Putamen (tissue), 1 donor: ENCODE measurements at places on chromosomes 12 and 14.

DNA sequence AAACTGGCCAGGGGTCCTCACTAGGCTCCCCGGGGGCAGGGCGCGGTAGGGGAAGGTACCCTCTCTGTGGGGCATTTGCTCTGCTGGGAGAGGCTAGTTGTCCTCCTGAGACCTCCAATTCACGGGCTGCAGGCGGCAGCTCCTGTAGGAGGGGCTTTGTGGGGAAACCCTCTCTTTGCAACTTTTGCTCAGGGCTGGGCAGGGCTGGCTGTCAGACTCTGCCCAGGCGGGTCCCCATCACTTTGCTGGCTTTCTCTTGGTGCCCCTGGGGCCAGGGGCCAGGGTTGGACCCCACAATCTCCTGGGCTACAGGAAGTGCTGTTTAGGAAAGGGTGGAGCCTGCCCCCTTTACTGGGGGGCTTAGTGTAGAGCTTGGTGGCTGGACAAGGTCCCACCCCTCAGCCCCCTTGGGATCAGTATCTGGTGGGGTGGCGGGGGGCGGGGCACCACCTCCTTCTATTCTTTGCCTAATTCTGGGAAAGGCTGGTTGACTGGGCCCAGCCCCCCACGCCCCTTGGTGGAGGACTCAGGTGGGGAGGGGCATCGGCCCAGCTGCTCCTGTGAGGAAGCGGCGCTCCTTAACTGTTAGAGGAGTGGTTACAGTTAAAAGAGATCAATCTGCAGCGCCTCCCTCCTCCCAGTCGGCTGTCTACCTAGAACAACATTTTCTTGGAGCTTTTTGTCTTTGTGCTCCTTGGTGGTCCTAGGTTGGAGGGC, 918.7 kb downstream of the AACS start:
- no peak for DNase-seq

- DNase-seq, result no peak
Measured at GRCh38 chr14:104870368-104871144, 5.5 kb downstream of the CEP170B start.

DNA sequence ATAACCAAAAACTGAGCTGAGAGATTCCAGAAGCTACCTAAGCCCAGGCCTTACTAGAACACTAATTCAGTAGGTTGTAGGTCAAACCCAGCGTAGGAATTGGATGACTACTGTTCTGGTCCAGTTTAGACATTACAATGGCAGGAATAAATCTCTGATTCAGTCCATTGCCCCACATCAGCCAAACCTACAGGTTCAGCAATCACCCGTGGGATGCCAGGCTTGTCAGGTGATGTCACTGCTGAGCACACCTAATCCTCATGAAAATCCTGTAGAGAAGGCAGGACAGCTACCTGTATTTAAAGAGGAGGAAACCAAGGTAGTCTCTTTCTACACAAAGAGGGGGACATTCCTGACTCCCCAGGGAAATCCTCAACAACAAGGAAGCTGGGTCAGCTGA, 63.7 kb downstream of the RFX4 start:
- no peak for DNase-seq

DNA sequence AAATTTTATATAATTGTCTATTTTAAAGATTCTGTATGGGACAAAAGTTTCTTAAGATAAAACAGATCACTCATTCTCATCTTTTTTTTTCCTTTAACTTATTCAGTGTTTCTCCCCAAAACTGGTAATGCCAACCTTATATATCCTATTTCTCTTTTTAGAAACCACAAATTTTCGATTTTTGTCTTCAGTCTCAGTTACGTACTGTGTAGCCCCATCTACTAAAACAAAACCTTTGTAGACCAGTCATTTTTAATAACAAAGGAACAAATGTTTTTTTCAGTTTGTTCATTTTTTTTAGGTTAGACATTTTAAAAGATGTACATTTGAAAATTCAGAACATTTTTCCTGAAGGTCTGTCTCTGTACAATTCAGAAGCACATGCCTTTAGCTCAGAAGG, 18.2 kb downstream of the PNMA1 start:
- no peak for DNase-seq

DNA sequence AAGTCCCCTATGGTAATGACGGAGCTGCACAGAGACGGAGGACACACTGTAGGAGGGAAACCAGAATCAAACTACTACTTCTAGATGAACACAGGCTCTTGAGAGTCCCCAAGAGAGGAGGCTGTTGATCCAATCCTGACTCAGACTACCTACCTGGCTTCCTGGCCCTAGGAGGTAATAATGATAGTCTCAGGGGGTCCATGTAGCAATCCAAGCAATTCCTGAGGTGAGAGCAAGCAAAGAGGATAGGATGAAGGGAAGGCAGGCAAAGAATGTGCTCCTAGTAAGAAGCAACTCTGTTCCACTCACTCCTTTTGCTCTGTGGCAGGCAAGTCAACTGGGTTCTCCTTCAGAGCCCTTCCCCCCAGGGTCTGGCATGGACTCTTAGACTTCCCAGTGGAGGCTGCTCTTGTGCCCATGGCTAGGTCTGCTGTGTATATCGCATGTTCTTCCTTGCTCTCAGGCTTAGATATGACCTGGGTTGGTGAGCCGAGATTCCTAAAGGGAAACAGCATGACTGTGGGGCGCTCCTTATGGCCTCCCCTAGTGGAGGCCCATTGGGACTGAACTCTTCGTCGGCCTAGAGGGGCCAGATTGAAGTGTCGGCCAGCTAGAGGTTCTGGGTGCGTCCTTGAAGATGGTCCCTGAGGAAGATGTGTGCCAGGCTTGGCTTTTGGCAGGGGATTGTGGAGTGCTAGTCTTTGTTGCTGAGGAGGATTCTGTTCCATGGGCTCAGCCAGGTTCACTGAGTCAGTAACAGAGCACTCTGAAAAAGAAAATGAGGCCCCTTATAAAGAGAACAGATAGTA, 2.1 kb downstream of the TINF2 start:
- DNase-seq, result no peak

DNA sequence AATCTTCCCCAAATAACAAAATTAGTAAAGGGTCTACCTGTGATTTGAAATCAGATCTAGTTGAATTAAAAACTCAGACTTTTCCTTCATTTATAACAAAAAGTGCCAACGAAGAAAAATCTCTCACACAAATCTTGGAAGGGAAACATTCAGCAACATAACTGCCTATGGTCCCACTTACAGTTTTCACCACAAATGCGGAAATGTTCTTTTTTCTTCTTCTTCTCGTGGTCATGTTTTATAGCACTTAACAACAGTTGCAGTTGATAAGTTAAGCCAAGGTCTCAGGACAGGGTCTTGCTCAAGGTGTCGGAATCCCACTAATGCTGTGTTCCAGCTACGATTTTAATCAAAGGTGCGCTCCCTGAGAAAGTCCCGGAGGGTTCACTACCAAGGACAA, 10.1 kb downstream of the RNASE6 start:
- DNase-seq, result no peak

DNA sequence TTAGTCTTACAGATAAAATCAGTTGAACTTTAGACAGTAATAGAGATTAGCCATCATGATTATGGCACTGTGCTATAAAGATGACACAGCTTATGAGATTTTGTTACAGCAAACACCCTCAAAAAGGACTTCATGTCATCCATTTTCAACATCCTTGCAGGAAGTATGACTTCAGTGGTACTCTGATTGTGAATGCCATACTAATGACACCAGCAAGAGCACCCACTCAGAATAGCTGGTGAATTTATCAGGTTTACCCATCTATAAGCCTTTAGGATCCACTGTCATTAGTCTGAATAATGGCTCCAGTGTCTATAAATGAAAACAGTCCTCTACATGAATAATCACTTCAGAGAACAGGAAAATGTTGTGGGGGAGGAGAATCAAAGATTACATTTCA, 615.2 kb downstream of the RPS29 start:
- no peak for DNase-seq

GRCh38 chr12:116236148-116236731, 41.3 kb downstream of the MED13L start:
- peak; percentile 39 for DNase-seq

DNA sequence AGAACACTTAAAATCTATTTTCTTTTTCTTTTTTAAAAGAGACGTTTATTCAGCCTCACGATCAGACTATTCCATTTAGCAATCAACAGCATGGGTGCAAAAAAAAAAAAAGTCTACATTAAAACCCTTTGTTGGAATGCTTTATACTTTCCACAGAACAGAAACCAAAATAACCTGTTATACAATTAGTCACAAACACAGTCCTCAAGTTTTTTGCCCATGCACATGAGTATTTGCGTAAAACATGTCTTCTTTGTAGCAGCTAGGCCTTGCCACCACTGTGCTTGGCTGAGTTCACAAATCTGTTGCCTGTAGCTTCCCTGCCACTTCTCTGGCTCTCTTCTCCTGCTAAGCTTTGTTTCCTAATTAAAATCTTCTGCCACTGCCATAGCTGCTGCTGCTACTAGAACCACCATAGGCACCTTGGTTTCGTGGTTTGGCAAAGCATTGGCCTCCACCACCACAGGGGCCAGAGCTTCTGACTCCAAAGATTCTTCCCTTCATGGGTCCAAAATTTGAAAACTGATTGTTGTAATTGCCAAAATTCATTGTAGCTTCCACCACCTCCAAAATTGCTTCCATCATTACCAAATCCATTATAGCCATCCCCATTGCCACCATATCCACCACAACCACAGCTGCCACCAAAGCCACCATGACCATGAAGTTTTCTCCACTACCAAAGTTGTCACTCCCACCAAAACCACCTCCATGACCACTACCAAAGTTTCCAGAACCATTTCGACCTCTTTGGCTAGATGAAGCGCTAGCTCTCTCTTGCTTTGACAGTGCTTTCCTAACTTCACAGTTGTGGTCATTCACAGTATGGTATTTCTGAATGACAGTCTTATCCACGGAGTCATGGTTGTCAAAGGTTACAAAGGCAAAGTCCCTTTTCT, 38.1 kb downstream of the KLRG1 start:
- no peak for DNase-seq

- DNase-seq, result no peak
Measured at GRCh38 chr12:643475-644302, 19.6 kb downstream of the NINJ2 start.

DNA sequence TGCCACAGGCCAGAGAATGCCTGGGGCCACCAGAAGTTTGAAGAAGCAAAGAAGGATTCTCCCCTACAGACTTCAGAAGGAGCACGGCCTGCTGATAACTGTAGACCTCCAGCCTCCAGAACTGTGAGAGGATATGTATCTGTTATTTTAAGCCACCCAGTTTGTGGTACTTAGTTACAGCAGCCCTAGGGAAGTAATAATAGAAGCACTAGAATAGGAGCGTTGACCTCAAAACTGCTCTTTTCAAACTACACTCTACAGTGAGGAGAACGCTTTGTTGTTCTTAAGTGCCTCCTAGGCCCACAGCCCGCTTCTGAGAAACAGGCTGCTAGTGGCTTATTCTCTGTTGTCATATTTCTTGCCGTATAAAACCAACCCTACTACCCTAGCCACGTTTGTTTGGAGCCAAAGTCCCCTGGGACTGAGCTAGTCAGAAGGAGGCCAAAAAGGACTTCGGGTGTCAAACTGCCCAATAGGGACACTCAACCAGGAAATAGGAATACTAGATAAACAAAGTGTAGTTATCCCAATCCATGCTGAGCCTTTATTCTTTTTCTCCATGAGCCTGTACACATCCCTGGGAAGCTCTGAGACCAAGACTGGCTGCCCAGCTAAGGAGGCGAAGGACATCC, 38.5 kb upstream of the FRS2 start:
- DNase-seq, result no peak

- DNase-seq, result no peak
Measured at GRCh38 chr12:54585243-54585642, 3.2 kb downstream of the PPP1R1A start.

GRCh38 chr14:55588259-55588699, 8.3 kb downstream of the KTN1 start:
- DNase-seq, result no peak

- DNase-seq, result no peak
Measured at GRCh38 chr14:104169699-104170479, 31.5 kb downstream of the KIF26A start.

DNA sequence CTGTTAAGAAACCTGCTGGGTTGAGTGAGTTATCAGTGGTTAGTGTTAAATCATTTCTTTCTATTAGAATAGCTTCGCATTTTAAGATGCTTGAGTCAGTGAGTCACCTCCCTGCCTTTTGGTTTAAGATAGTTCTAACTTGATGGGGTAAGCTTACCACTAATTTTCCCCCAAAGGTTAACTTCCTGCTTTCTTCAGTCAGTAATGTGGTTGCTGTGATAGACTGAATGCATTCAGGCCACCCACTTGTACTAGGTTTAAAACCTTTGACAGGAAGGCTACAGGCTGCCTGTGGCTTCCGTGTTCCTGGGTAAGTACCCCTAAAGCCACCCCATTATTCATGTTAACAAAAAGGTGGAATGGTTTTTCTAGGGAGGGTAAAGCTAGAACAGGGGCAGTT, 25.3 kb downstream of the CLEC2A start:
- no peak for DNase-seq

GRCh38 chr14:68952531-68953195, 26.4 kb downstream of the ACTN1 start:
- no peak for DNase-seq

- DNase-seq, result no peak
Measured at GRCh38 chr12:131559517-131560516, 151.1 kb upstream of the SFSWAP start.

DNA sequence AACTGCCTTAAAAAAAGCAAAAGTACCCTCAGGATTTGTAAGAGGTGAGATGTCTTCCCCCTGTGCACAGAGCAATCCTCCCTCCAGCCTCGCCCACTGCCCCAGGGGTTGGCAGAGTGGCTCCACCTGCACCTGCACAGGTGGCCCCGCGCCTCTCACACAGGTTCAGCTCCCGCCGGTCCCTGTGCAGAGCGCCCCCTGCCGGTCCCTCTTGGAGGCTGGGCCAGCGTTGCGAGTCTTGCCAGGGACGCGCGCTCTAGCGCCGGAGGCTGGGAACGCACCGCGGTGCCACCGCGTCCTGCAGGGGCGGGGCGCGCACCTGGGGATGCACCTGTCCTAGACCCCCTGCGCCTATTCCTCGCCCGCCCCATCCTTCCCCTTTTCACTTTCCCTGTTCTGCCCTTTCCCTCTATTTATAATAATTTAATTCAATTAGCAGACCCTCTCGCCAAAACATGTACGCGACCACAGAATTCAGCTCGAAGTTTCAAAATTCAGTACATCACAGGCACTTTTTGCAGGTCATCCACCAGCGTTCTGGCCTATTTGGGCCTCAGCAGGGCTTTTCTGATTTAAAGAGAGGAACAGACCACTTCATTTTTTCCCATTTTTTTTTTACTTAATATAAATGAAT, 618.6 kb downstream of the AACS start:
- peak; percentile 26 for DNase-seq

DNA sequence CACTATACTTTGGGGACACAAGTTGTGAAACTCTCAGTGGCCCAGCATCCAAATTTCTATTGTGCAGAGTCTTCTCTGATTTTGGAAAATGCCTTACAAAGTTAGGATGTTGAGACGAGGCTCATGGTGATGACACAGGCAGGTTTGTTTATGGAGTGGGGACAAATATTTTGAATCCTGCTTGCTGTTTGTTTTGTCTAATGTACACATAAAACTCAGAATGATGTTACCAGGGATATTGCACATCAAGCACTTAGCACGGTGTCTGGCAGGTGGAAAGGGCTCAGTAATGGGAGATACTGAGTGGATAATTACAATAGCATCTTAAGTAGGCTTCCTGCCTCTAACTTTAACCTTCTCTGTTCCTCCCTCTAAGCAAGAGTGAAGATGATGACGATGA, 628.9 kb upstream of the TBX3 start:
- no peak for DNase-seq
